ENCODE measurements at places on chromosomes 7 and 10.

GRCh38 chr10:35259769-35260397 is 76.4 kb upstream of the CCNY start:
- no peak for DNase-seq

DNA sequence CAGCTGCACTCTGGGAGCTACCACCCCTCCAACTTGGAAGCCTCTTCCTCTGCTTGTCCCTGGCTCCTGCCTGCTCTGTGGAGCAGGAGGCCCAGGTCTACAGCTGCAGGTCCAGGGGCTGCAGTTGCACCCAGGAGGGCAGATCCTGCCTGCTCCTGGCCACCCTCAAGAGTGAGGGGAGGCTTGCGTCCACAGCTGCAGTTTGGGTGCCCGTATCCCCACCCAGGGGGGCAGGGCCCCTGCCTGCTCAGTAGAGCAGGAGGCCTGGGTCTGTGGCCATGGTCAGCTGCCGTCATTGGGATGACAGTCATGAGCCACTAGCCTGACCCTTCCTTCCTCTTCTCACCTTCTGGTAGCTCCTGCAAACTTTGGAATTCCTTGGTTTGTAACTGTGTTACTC is 25.1 kb downstream of the HHEX start:
- no peak for DNase-seq

- DNase-seq = no peak
These were observed 161.1 kb downstream of the ADAM12 start for GRCh38 chr10:126226988-126227761.

GRCh38 chr7:1942243-1942940 is 272.3 kb downstream of the ELFN1 start:
- DNase-seq = no peak

DNA sequence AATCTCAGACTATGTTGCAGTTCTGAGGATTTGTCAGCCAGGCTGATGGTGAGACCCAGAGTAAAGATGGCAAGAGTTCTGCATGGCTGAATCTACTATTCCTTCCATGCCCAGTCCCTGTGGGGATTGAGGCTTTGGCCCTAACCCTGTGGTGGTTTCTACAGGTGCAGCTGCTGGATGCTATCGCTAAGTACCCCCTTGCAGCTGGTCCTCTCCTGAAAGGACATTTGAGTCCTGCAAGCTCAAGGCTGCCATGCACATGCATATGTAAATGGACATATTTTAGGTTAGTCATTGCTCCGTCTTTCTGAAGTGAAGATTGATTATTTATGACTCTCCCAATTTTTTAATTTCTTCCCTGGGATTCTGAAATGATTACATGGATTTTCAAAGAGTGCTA is 1122.2 kb upstream of the CELF2 start:
- no peak for DNase-seq

- no peak for DNase-seq
These were observed 253.5 kb downstream of the MAGI2 start for GRCh38 chr7:79199961-79200360.

DNA sequence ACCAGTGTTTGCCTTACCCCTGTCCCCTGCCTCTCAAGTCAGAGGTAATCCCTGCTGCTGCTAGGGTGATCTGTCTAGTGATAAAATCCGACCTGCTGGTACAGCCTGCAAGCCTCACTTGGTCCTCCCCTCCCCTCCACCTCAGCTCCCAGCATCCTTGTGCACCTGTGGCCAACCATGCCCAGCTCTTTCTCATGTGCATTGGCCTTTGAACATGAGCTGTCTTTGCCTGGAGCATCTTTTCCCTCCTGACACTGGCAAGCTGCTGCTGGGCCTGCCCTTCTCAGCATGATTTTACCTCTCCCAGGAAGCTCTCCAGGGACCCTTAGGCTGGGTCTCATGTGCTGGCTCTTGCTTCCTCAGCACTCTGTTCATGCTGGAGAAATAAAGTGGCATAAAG is 51.3 kb upstream of the CXCL12 start:
- DNase-seq = no peak
